ENCODE measurements at places on chromosomes 12 and 14.

DNA sequence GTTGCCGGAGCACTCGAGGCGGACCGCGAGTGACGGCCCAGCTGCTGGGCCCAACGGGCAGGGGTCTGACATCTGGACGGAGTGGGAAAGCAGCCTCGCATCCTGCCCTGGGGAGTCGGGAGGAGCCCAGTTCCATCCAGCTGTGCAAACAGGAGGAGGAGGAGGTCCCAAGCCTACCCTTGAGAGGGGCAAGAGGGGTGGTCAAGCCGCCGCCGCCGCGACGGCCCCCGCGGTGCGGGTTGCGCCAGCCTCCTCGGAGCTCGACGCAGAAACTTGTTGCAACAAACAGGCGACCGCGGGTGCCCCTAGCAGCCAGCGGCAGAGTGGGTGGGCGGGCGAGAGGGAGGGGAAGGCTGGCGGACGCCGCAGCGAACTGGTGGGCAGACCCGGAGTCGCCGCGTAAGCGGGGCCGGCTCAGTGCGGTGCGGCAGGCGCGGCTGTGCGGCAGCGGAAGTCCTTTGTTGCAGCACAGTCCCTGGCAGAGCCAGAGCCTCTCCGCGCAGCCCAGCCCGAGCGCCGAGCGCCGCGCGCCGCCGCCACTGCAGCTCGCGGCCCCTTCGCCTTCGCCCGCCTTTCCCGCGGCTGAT, at the start of gene ZBTB1:
Gene ZBTB1, plus strand, starts transcription at position 461 of the 587 bp plus-strand sequence. CDS start 16,735 bp downstream, outside the sequence.
- peak; percentile 95 for DNase-seq

DNA sequence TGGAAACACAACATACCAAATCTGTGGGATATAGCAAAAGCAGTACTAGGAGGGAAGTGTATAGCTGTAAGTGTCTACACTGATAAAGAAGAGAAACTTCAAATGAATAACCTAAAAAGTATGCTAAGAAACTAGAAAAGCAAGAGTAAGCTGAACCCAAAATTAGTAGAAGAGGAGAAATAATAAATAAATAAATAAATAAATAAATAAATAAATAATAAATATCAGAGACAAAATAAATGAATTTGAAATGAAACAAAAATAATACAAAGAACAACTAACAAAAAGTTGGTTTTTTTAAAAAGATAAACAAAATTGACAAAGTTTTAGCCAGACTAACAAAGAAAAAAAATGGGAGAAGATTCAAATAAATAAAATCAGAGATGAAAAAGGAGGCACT, 72.7 kb upstream of the TSPAN8 start:
- DNase-seq: no peak

DNA sequence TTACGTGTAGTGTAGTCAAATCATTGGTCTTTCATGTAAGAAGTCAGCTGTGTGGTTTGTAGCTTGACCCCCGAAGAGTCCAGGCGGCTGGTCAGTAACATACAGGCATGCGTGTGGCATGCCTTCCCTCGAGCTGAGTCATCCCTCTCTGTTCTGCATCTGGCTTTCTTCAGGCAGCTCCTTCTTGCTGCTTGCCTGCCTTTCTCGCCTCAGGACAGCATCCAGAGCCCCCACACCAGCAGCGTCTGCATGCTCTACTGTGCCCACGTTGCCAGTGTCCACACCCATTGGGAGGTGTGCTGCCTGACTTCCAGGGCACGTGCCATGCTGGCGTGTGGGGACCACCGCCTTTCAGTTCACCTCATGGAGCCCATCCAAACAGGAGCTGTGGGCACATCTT, 96.8 kb downstream of the EP400 start:
- DNase-seq: no peak

DNA sequence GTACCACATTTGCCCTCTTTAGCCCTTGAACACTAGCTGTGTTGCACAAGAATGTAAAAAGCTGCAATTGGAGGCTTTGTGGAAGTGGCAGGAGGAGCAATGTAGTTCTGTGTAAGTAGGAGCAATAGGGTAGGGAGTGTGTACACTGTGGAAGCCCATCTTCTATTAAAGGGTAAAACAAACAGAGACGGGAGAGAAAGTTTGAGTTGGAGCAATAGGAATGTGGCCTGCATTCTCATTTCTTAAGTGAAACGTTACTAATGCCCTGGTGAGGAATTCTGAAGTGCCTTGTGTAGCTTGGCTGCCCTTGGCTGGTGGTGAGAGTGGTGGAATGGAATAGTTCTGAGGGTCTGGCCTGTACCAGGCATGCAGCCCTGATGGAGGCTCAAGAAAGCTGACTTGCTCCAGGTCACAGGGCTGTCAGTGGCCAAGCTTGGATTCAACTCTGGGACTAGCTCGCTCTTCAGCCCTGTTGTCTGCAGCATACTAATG, 38.8 kb upstream of the ATP23 start:
- DNase-seq: no peak

- DNase-seq: no peak
Measured at GRCh38 chr14:44279357-44279756, 227.7 kb downstream of the FSCB start.

DNA sequence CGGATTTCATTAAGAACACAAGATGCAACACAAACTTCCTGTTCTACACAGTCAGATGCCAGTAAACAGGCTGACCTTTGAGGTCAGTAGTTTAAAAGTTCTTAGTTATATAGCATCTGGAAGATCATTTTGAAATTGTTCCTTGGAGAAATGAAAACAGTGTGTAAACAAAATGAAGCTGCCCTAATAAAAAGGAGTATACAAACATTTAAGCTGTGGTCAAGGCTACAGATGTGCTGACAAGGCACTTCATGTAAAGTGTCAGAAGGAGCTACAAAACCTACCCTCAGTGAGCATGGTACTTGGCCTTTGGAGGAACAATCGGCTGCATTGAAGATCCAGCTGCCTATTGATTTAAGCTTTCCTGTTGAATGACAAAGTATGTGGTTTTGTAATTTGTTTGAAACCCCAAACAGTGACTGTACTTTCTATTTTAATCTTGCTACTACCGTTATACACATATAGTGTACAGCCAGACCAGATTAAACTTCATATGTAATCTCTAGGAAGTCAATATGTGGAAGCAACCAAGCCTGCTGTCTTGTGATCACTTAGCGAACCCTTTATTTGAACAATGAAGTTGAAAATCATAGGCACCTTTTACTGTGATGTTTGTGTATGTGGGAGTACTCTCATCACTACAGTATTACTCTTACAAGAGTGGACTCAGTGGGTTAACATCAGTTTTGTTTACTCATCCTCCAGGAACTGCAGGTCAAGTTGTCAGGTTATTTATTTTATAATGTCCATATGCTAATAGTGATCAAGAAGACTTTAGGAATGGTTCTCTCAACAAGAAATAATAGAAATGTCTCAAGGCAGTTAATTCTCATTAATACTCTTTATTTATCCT, 13.5 kb downstream of the PTGER2 start:
- no peak for DNase-seq

DNA sequence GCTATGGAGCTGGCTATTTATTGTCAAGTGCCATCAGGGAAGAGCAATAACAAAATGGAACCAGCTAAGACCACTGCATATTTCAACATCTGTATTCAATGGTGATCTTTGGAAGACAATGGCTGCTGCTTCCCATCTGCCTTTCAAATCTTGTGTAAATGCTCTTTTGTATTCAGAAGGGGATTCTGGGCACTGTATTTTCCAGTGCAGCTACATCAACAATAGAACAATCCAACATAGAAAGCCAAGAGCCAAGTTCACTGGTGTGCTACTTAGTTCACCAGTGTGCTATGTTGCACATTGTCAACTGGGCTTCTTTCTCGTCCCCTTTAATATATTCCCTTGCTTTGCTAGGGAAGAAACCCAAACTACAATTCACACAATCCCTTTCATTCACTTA, 128.8 kb upstream of the OR4E1 start:
- DNase-seq: no peak

DNA sequence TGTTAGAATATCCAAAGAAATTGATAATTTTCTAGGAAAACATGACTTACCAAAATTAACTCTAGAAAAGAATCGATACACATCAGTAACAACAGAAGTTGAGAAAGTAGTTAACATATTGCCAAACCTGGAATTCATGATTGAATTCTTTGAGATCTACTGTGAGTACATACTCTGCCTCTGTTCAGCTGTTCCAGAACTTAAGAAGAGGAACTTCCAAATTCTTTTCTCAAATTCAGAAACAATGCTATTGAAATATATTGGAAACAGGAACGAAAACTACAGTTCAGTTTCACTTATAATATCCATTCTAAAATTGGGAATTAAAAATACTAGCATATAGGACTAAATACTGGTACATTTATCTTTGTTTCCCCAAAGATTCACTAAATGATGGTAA, 57.9 kb downstream of the MARK3 start:
- no peak for DNase-seq

DNA sequence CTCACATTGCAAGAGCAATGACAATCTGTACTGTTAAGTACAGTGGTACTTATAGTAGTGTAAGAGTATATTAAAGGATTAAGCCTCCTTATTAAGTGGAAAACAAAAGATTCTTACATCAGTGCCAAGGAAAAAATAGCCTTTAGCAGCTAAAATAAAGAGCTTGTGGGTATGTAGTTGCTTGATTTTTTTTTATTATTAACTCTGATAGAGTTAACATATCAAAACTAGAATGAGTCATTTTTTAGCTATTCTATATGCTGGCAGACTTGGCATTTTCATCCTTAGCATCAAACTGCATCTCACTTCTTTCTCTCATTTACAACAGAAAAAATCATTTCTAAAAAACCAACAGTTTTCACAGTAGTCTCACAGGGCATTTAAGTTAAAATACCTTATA, 86.5 kb downstream of the ATP2B1 start:
- DNase-seq: no peak

- DNase-seq: no peak
Measured at GRCh38 chr14:98008381-98009113, 1211.4 kb downstream of the VRK1 start.

GRCh38 chr14:101815994-101816393, 54.5 kb downstream of the PPP2R5C start:
- no peak for DNase-seq

DNA sequence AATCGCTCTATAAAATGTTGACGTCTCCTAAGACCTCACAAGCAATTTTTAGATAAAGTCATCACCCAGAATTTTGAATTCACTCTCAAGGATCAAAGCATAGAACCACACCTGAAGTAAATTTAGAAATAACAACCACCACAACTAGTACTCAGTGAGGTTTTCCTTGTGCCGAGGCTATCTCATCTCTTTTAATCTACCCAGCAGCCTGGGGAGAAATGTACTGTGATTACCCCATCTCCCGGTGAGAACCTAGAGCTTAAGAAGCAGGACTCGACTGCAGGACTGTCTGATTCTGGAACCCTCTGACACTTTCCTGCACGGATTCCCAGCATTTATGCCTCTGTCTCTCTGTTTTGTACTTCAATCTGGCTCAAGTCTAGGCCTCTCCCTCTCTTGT, 180.9 kb upstream of the PLXNC1 start:
- DNase-seq: no peak

DNA sequence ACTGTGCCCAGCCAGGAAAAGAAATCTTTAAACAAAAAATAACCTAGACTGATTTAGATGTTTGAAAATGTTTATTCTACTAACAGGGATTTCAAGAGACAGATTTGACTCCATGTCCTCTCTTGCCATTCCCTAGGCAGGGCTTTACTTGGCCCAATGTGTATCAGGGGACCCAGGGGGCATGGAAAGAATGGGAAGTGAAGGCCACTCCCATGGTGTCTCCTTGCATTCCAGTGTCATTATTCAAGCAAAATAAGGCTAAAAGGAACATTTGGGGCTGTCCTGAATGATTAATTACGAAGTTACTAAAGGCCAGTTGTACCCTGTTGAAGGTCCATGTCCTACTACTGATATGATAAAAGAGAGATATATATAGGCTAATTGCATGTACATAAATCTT, 151.9 kb upstream of the ATF7IP start:
- DNase-seq: no peak

DNA sequence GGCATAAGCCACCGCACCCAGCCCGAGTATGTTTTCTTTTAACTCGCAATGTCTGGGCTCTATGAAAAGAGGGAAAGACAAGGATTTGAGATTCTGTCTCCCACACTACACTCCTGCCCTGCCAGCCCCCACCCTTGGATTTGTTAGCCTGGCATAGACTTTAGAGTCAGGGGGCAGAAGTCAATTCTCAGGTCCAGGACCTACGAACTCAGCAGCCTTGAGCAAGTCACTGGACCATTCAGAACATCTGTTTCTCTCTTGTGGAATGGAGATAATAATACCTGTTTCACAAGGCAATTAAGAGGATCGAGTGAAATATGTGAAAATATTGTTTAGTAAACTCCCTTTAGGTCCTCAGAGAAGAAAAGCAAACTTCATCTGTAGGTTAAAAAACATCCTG, 66.1 kb upstream of the FUT8 start:
- no peak for DNase-seq

DNA sequence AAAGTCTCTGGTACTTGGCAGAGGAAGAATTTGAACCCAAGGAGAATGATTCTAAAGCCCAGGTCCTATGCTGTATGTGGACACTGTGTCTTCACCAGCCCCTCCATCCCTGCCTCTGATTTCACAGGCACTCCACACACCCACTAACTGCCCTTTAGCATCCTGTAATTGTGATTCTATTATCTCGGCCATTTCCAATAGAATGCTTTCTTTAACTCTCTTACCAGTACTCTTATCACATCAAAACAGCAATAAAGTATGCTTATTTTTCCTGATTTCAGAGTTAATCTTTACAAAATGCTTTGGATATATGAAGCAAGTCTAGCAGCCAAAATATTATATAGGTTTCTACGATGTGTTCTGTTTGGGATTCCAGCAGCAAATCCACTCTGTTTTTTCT, 37.9 kb upstream of the BTG1 start:
- DNase-seq: no peak

DNA sequence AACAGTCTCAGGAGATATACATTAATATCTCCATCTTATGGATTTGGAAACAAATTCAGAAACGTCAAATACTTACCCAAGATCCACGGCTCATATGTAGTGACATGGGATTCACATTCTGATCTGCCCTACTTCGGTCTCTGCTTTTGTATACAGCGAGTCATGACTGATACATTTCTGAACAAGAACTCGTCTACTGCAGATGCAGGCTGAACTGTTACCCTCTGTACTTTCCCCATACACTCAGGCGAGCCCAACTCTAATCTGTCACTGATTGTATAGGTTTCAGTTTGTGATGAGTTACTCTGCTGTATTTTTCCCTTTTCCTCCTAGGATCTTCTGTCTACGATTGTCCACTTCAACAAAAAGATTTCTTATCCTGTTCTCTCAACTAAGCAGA, 441.6 kb downstream of the CCDC91 start:
- DNase-seq: no peak
